ENCODE measurements at places on chromosomes 6 and 20.

- no peak for DNase-seq
Measured at GRCh38 chr6:25137480-25137879, 141.7 kb upstream of the CARMIL1 start.

- no peak for DNase-seq
Measured at GRCh38 chr6:56856036-56856580, 98.8 kb upstream of the BEND6 start.

DNA sequence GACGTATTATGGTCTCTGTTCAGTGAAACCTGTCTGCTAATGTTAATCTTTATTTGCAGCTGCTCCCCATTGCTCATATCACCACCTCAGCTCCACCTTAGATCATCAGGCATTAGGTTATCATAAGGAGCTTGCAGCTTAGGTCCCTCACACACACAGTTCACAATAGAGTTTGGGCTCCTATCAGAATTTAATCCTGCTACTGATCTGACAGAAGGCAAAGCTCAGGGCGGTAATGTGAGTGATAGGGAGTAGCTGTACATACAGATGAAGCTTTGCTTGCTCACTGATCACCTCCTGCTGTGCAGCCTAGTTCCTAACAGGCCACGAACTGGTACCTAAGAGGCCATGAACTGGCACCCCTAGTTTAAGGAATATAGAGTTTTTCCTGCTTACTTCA is 989.7 kb downstream of the EYS start:
- DNase-seq, result no peak

- DNase-seq, result no peak
Measured at GRCh38 chr6:1395941-1396908, 6.8 kb downstream of the FOXF2 start.

DNA sequence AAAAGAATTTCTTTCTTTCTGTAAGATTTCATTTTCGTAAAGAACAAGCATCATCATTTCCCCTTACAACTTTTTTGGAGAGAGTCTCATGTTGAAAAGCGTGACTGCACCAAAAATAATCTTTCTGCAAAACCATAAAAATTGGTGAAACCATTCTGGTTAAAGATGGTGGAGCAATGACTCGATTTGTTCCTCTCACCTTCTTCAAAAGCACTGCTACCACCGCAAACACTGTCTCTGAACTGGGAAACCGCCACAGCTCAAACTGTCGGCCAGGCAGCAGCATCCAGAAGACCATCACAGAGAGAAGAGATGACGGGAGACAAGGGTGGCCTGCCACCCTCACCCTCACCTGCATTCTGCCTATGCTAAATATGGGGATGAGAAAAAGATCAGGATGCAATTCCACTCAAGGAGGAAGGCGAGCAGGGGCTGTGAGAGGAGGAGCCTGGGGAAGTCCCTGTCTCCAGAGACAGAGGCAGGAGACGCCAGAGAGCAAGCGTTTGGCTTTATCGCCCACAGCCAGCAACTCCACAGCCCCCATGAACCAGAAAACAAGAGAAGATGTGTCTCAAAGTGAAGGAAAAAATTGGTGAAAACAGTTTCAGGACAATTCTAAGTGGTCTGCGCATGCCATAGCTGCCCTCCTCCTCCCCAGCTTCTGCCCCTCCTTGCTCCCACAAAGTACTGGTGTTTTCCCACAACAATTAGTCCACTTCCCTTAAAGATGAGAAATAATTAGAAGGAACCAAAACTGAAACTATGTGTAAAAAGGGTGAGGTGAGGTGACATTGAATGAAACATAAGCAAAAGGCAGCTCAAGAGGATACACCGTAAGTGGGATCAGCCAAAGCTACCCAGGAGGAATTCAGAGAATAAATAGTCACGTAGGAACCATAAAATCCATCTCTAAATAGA is 255.5 kb downstream of the KIF16B start:
- no peak for DNase-seq

- no peak for DNase-seq
Measured at GRCh38 chr6:55678330-55679224, 99.6 kb upstream of the HMGCLL1 start.

Data from GM06990 (cell line).